ENCODE measurements at places on chromosomes 6 and 20.

DNA sequence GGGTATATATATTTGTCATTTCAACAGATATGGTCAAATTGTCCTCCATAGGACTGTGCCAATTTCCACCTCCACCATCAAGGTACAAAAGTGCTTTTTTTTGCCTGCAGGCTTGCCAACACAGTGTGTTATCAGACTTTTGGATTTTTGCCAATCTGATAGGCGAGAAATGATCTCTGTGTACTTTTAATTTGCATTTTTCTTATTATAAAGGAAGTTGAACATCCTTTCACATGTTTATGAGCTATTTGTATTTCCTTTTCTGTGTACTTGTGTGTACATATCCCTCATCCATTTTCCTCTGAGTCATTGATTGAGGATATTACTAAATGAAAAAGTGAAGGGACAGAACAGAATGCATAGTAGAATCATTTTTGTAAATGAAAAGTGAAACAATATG lies 39.0 kb upstream of the PTPN1 start:
- DNase-seq, result no peak

- DNase-seq, result no peak
Measured at GRCh38 chr6:4914420-4915159, 89.2 kb downstream of the RPP40 start.

DNA sequence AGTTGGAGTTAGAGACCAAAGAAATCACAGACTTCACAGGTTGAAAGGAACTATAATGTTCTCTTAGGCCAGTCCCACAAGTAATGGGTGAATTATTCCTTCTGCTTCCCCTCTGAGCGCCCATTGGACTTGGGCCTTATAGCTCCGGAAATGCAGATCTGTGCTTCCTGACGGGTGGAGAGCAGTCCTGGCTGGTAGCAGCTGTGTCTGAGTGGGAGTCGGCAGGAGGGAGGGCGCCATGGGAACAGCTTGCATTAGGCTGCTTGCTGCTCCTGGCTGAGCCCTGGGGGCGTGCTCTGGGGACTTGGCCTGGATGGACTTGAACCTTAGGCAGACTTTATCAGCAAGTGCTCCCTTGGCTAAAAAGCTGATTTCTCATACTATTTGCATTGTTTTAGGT lies 18.4 kb upstream of the NUP153 start:
- DNase-seq, result peak; percentile 21

DNA sequence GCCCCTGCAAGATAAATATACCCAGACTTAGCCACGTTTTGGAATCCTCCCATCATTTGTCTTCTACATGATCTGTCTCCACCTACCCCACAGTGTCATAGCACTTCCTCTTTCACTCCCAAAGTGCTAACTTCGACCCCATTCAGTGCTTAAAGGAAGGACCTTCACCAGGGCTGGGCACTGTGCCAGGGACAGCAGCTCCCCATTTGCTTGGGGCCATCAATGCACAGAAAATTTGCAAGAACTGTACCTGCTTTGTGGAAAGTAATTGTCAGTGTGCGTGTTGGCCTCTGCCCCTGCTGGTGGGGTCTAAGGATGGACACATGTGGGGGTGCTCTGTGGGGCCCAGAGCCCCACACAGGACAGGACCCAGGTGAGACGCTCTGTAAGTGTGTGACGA lies 5.2 kb upstream of the BPIFA2 start:
- no peak for DNase-seq

DNA sequence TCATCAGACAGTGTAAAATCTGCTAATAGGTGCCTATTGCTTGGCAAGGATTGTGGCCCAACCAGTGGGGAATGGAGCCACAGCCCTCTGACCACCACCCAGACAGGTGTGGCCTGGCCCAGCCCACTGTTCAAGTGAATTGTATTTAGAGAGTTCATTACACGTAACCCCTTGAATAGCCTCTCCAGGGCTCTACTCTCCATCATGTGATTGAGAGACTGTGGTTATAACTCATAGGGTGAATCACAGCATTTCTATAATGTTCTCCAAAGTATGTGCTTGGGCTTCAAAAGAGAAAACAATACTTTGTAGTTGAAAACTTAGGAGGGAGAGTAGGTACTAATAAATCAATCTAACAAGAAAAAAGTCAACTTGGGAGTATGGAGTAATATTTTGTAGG lies 38.4 kb downstream of the ALDH8A1 start:
- peak; percentile 2 for DNase-seq

DNA sequence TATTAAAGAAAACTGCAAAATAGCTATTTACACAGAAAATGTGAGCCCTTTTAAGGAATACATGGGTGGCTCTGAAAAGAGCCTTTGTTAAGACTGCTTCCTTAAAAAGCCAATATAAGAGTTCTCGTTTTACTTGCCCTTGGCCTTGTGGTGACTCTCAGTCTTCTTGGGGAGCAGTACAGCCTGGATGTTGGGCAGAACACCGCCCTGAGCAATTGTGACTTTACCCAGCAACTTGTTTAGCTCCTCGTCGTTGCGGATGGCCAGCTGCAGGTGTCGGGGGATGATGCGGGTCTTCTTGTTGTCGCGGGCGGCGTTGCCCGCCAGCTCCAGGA lies 111.5 kb downstream of the HFE start:
- no peak for DNase-seq

- no peak for DNase-seq
Measured at GRCh38 chr6:24802271-24803059, 3.7 kb upstream of the ARMH2 start.

GRCh38 chr20:4476903-4477500 lies 244.7 kb upstream of the PRND start:
- no peak for DNase-seq

DNA sequence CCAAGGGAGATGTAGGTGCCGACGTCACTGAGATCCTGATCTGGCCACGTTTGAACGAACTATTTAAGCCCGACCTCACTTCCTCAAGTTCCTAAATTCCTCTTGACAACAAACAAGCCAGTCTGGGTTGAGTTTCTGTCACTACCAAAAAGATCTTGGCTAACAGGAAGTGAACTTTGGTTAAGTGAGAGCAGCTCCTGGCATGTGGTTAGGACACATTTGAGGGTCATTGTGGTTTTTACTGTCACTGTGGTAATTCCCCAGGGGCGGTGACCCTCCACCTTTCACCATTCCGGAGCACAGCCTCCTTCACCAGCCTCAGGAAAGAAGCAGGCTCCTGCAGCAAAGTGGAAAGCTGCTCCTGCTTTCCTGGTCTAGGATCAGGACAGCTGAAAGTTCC lies 43.1 kb upstream of the ZNF831 start:
- no peak for DNase-seq

DNA sequence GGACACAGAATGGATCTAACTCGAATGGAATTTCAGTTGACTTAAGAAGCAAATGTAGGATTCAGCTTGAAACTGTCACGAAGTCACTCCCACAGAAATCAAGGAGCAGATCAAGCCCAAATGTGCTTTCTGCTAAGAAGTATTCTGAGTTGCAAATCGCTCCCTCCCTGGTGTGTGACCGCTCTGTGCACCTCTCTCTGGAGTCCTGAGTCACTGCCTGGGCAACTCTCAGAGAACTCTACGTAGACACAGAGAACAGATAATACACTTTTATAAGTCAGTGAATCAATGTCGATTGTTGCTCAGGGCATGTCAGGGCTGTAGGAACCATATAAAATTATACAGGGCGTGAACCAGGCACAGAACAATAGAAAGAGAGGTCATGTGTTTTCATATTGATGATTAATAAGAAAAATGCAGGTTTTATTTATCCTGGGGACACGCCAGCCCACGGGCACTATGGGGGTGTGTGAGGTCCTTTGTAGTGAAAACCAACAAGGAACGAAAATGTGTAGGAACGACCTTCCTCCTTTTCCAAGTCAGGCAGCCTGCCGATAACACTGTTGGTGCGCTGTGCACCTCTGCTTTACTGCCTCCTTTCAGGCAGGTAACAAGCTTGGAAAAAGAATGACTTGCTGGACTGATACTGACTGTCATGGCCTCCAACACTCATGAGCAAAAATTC lies 248.1 kb upstream of the FOXQ1 start:
- DNase-seq, result no peak

DNA sequence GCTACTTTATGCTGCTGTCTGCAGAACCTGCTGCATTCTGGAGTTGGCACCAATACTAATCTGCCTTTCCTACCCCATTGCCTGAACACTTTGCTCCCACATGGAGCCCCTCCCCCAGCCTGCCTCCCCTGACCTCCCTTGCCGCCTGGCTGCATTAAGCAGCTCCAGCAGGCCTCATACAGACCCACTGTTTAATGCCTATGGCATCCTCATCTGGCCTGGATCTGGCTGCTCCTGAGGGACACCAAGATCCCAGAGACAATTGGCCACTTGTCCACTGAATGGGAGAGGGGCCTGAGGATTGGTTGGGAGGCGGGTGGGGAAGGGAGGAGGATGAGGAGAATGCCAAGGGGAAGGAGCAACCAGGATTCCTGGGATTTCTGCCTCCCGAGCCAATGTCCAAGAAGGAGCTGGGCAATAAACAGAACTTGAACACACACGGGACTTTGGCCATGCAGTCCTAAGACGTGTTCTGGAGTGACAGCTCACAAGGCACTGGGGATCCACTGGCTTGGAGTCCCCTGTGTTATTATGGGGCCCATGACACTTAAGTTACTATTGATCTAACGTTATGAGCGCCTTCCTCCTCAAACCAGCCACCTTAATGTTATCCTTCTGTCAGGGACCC lies 10.4 kb upstream of the KCNK5 start:
- no peak for DNase-seq

DNA sequence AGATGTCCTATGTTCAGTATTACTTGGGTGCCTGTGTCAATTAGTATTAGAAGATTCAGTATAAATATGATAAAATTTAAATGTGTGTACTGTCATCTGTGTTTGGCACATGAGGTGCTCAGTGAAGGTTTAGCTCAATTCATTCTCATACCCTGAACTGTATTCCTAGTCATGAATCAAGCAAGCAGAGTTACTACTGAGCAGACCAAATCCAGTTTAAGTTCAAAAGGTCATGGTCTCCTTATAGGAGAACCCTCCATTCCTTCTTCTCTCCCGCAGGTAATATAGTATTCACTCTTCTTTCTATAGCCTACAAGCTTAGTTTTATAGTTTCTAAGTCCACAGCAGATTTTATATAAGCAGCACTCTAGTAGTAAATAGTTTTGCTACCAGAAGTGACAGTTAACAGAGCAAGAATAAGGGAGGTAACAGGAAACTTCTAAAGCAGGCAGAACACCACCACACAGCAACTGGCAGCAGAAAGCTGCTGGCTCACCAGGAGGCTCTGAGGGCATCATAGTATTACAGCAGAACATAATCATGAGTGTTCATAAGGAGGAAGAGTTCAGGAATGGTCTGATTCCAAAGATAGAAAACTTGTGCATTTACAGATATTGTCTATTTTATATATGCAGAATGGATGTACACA lies 133.2 kb downstream of the SLC16A10 start:
- DNase-seq, result no peak
